Metanephros (tissue), 2 donors: ENCODE measurements at places on chromosomes 12 and 14. TPM values are rescaled to one million over a fixed set of nuclear protein-coding genes. Genes with fewer than 3 reads are reported as not detected.

The TFCP2 gene
- 37.2 TPM for total RNA-seq

The ARMH4 gene
- 38.0 TPM for total RNA-seq

The GDF3 gene
- total RNA-seq: 0.64 TPM

The RBM19 gene
- 31.4 TPM for total RNA-seq

The TMEM132D gene
- total RNA-seq: 1.3 TPM

The GNB3 gene
- 3.7 TPM for total RNA-seq

The SERPINA5 gene
- total RNA-seq: 20.0 TPM

The ADCY6 gene
- total RNA-seq: 75.3 TPM

The RNF212B gene
- total RNA-seq: 0.18 TPM

The EML1 gene
- total RNA-seq: 46.6 TPM

The HECTD1 gene
- total RNA-seq: 232 TPM

The TRPV4 gene
- 13.9 TPM for total RNA-seq

The AVPR1A gene
- total RNA-seq: 38.7 TPM

The ING4 gene
- 48.6 TPM for total RNA-seq

The NANOG gene
- 0.06 TPM for total RNA-seq

The GAS2L3 gene
- total RNA-seq: 18.5 TPM

The FOXA1 gene
- 3.2 TPM for total RNA-seq

The CNTN1 gene
- 47.3 TPM for total RNA-seq

The RNF31 gene
- 52.8 TPM for total RNA-seq

The OR4E2 gene
- total RNA-seq: not detected

The LRTM2 gene
- total RNA-seq: 0.35 TPM

The IL31 gene
- not detected for total RNA-seq

The CD27 gene
- 0.12 TPM for total RNA-seq

The MYG1 gene
- total RNA-seq: 36.9 TPM

The WDR89 gene
- 14.2 TPM for total RNA-seq

The KRT71 gene
- 0.29 TPM for total RNA-seq

The KRT6C gene
- not detected for total RNA-seq
